ENCODE measurements at places on chromosomes 11 and 22. TPM values are rescaled to one million over a fixed set of nuclear protein-coding genes. Genes with fewer than 3 reads are reported as not detected.

- H3K36me3 ChIP-seq = no peaks in the 10 kb centered on the region
- DNase-seq = no peak
- peaks cover 7% of the 10 kb centered on the region for H3K27me3 ChIP-seq
Observed at GRCh38 chr11:75147875-75148263, 3.0 kb upstream of the SLCO2B1 start.

DNA sequence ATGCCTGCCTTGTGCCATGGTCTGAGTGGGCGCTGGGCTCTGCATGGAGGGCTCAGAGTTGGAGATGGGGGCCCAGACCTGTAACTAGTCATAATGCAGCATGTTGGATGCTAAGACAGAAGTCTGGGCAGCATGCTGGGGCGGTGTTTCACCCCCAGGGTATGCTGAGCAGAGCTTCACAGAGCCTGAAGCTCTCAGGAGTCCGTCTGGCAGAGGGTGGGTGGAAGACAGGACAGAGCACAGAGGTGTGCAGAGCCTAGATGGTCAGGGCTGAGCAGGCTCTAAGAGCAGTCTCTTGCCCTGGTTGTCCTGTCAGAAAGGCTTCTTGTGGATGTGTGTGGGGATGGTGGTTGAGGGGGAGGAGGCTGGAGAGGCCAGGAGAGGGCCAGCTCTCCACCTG lies 7.2 kb downstream of the TAF6L start:
- H3K27ac ChIP-seq = peak overlapping the region; percentile 60
- peaks cover 20% of the 10 kb centered on the region for H3K4me1 ChIP-seq
- H3K27me3 ChIP-seq = no peaks in the 10 kb centered on the region
- H3K4me3 ChIP-seq = no peak overlapping the region
- peaks cover 4% of the 10 kb centered on the region for H3K36me3 ChIP-seq

DNA sequence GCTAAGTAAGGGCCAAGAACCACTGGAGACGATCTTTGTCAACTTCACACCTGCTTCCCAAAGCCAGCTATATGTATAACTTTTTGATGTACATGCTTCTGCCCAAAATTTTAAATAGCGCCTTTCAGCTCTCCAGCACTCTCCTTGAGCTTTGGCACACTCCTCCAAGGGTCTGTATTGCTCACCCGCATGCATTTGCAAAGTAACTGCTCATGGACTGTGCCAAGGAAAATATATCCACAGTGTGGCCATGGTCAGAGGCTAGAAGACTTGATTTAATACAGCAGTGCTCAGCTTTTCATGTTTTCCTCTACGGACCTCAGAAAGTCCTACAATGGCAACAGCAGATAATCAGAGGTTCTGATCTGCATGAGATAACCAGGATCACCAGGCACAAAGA lies 550.1 kb downstream of the SOX6 start:
- H3K27me3 ChIP-seq = no peaks in the 10 kb centered on the region
- no peak overlapping the region for H3K27ac ChIP-seq
- no peaks in the 10 kb centered on the region for H3K36me3 ChIP-seq

- H3K27ac ChIP-seq = peak overlapping the region; percentile 36
- H3K4me3 ChIP-seq = peak overlapping the region; percentile 7
- peaks cover 7% of the 10 kb centered on the region for H3K36me3 ChIP-seq
- H3K4me1 ChIP-seq = peaks cover 58% of the 10 kb centered on the region
Observed at GRCh38 chr11:35050541-35050995, 88.4 kb upstream of the CD44 start.

GRCh38 chr11:125072218-125072960 lies 9.3 kb downstream of the SLC37A2 start:
- no peaks in the 10 kb centered on the region for H3K4me1 ChIP-seq
- no peaks in the 10 kb centered on the region for H3K36me3 ChIP-seq
- DNase-seq = no peak
- H3K27me3 ChIP-seq = peaks cover 19% of the 10 kb centered on the region
- no peak overlapping the region for H3K27ac ChIP-seq

DNA sequence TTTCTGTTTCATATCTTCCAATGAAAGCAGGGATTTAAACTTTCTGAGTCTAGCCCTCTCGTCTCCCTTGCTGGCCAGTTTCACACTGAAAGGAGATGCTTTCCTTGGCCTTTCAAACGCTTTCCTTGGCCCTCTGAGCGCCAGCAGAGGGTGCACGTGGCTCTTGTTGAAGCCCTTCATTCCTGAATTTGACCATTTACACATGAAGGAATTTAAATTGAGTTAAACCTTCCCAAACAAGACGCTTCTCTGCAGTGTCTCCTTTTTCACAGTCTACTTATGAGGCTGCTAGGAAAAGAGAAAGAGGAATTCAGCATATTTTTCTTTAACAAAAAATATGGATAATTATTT lies 21.6 kb downstream of the NNMT start:
- no peak overlapping the region for H3K4me3 ChIP-seq
- H3K36me3 ChIP-seq = no peaks in the 10 kb centered on the region
- peaks cover 4% of the 10 kb centered on the region for H3K27me3 ChIP-seq
- no peak for DNase-seq
- H3K27ac ChIP-seq = no peak overlapping the region

- H3K4me1 ChIP-seq = no peaks in the 10 kb centered on the region
- DNase-seq = no peak
- no peaks in the 10 kb centered on the region for H3K27me3 ChIP-seq
- H3K4me3 ChIP-seq = no peak overlapping the region
- H3K36me3 ChIP-seq = no peaks in the 10 kb centered on the region
Observed at GRCh38 chr11:55895216-55895615, 12.1 kb downstream of the TRIM51 start.

GRCh38 chr11:133576351-133576750 lies 44.0 kb upstream of the OPCML start:
- H3K4me3 ChIP-seq = no peak overlapping the region
- H3K27ac ChIP-seq = no peak overlapping the region
- no peaks in the 10 kb centered on the region for H3K27me3 ChIP-seq
- no peaks in the 10 kb centered on the region for H3K36me3 ChIP-seq
- peak; percentile 10 for DNase-seq

- H3K4me3 ChIP-seq = no peak overlapping the region
- H3K36me3 ChIP-seq = no peaks in the 10 kb centered on the region
- no peak overlapping the region for H3K27ac ChIP-seq
- peak; percentile 10 for DNase-seq
- peaks cover 2% of the 10 kb centered on the region for H3K4me1 ChIP-seq
- peaks cover 32% of the 10 kb centered on the region for H3K27me3 ChIP-seq
Observed at GRCh38 chr11:15006139-15006759, 34.1 kb upstream of the CALCA start.

- H3K36me3 ChIP-seq = peaks cover 67% of the 10 kb centered on the region
- no peak overlapping the region for H3K4me3 ChIP-seq
- H3K27ac ChIP-seq = peak overlapping the region; percentile 40
- H3K4me1 ChIP-seq = peaks cover 75% of the 10 kb centered on the region
Observed at GRCh38 chr11:83166193-83166866, 9.4 kb downstream of the PCF11 start.

- H3K27me3 ChIP-seq = no peaks in the 10 kb centered on the region
- H3K36me3 ChIP-seq = peaks cover 20% of the 10 kb centered on the region
- no peak overlapping the region for H3K27ac ChIP-seq
- no peak overlapping the region for H3K4me3 ChIP-seq
- DNase-seq = no peak
- no peaks in the 10 kb centered on the region for H3K4me1 ChIP-seq
Observed at GRCh38 chr22:25358421-25359170, 139.2 kb downstream of the CRYBB2 start.

- H3K36me3 ChIP-seq = no peaks in the 10 kb centered on the region
- H3K27ac ChIP-seq = no peak overlapping the region
- H3K4me1 ChIP-seq = no peaks in the 10 kb centered on the region
- H3K4me3 ChIP-seq = no peak overlapping the region
- DNase-seq = peak; percentile 24
- peaks cover 3% of the 10 kb centered on the region for H3K27me3 ChIP-seq
Observed at GRCh38 chr22:18987765-18988164, 51.7 kb upstream of the PRODH start.

- no peak for DNase-seq
- peaks cover 15% of the 10 kb centered on the region for H3K4me1 ChIP-seq
- no peaks in the 10 kb centered on the region for H3K27me3 ChIP-seq
- H3K36me3 ChIP-seq = no peaks in the 10 kb centered on the region
- H3K27ac ChIP-seq = no peak overlapping the region
Observed at GRCh38 chr11:75474240-75474639, 41.2 kb upstream of the KLHL35 start.

- no peak overlapping the region for H3K27ac ChIP-seq
- H3K4me1 ChIP-seq = no peaks in the 10 kb centered on the region
- H3K36me3 ChIP-seq = peaks cover 30% of the 10 kb centered on the region
- no peaks in the 10 kb centered on the region for H3K27me3 ChIP-seq
Observed at GRCh38 chr22:26464312-26464711, 19.3 kb downstream of the HPS4 start.

DNA sequence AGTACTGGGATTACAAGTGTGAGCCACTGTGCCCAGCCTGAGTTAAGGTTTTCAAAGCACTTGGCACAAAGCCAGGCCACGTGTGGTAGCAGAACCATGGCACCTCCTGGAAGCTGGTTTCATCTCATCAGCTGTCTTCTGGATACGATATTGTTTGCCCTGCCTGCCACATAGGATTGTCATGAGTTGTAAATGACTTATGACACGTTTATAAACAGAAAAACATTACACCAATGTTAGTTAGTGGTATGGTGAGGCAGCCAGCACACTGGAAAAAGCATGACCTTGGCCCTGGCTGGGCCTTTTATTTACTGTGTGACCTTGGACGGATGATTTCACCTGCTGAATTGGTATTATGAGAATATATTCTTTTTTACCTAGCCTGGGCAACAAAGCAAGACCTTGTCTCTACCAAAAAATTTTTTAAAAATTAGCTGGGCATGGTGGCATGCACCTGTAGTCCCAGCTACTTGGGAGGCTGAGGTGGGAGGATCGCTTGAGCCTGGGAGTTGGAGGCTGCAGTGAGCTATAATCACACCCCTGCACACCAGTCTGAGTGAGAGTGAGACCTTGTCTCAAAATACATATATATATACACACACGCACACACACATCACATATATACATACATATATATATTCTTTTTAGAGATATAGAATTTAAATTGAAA lies 24.0 kb upstream of the MYH9 start:
- peak; percentile 76 for DNase-seq
- H3K4me3 ChIP-seq = no peak overlapping the region
- no peaks in the 10 kb centered on the region for H3K36me3 ChIP-seq
- H3K27me3 ChIP-seq = no peaks in the 10 kb centered on the region

KIRREL3 gene
- total RNA-seq = not detected

VPREB1 gene
- not detected for total RNA-seq

DRICH1 gene
- 0.36 TPM for total RNA-seq

INPP5J gene
- not detected for total RNA-seq

MMP12 gene
- not detected for total RNA-seq

CD3G gene
- total RNA-seq = 137 TPM

DESI1 gene
- total RNA-seq = 55.5 TPM

KCNK4 gene
- total RNA-seq = not detected

SHISAL1 gene
- not detected for total RNA-seq

HBG2 gene
- total RNA-seq = not detected
